ENCODE measurements at places on chromosomes 6 and 20.
A peak's percentile ranks its signal among the peaks of the same experiment; 100 is the strongest.

DNA sequence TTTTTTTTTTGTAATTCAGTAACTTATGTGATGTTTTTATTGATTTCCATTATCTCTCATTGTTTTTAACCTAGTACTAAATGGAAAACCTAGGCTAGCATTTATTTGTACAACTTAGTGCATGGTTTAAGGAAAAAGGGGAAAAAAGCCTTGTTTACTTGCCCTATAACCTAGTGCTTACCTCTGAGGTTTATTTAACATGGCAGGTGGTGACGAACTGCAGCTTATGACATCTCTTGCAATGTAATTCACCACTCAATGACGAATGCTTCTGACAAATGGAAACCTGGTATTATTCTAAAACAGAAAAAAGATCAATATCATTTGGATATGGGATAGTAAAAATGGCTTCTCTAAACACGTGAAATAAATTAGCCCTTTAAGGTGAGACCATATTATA is 618.6 kb upstream of the FLRT3 start:
- DNase-seq = no peak

GRCh38 chr6:37876843-37877242 is 57.3 kb downstream of the ZFAND3 start:
- DNase-seq = no peak

GRCh38 chr6:113758214-113758613 is 98.9 kb upstream of the MARCKS start:
- DNase-seq = no peak

GRCh38 chr20:35849706-35850105 is 77.9 kb downstream of the PHF20 start:
- DNase-seq = peak; percentile 73

- DNase-seq = no peak
These were observed 13.5 kb upstream of the BMP5 start for GRCh38 chr6:55888917-55889316.

DNA sequence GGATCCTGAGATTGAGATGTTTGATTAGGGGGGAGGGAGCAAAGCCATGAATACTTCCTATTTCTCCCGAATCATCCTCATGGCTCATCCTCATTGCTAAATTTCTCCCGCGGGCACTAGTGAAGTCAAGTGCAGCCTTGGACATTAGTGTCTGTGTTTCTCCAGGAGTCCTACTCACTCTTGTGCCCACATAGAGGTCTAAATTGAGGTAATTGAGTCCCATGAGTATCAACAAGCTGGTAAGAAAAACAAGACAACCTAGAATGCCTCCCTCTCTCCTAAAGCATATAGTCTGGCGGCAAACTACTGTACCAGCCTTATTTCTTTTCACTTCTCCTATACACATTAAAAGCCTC is 420 bp downstream of the CENPQ start:
- DNase-seq = no peak

GRCh38 chr6:35547676-35548075 is 35.0 kb upstream of the TULP1 start:
- DNase-seq = no peak

- DNase-seq = no peak
These were observed 111.0 kb downstream of the SYCP2 start for GRCh38 chr20:59822291-59823029.

DNA sequence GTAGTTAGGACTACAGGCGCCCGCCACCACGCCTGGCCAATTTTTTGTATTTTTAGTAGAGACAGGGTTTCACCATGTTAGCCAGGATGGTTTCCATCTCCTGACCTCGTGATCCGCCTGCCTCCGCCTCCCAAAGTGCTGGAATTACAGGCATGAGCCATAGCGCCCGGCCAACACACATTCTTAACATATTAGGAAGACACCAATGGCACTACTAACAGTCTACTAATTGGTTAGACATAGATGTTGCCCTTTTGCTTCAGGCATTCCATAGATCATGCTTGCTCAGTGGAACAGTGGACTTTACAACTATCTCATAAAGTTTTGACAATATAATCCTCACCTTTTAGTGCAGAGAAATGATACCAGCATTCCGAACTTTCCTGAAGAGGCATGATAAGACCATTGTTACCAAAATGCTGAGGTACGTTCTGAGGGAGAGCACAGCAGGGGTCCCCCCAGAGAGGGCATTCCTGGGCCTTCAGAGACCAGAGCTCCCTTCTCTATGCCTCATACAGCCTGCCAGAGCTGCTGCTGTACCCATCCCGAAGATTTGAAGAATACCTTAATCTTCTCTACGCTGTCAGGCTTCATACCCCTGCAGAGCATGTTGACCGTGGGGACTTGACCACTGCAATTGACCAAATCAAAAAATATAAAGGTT is 89.4 kb downstream of the ECT2L start:
- DNase-seq = no peak

GRCh38 chr20:62617711-62618483 is 24.4 kb upstream of the SLCO4A1 start:
- DNase-seq = no peak

DNA sequence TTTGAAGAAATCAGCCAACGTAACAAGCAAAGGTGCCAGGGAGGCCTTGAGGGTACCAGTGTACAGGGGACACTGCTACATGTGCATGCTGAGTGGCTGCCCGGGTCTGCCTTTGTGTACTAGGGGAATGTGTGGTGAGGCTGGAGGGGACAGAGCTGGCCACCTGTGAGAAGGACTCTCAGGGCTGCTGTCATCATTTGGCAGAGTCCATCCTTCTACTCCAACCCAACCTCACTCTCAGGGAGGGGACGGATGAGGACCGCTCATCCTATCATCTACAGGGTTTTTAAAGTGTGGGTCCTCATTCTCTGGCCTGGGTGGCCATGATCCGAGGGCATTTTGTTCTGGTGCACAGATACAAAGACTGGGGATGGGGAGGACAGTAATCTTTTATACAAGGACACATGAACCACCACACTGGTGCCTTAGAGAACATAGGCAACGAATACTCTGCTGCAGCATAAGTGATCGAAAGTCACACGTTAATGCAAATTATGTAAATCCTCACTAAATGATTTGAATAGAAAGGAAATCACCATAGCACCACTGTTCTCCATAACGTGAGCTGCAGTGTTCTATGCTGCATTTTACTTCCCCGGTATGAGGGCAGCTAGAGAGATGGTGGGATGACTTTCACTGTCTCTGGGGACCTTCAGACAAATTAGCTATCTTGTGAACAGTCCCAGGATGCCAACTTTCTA is 181.4 kb downstream of the GMPR start:
- peak; percentile 38 for DNase-seq

DNA sequence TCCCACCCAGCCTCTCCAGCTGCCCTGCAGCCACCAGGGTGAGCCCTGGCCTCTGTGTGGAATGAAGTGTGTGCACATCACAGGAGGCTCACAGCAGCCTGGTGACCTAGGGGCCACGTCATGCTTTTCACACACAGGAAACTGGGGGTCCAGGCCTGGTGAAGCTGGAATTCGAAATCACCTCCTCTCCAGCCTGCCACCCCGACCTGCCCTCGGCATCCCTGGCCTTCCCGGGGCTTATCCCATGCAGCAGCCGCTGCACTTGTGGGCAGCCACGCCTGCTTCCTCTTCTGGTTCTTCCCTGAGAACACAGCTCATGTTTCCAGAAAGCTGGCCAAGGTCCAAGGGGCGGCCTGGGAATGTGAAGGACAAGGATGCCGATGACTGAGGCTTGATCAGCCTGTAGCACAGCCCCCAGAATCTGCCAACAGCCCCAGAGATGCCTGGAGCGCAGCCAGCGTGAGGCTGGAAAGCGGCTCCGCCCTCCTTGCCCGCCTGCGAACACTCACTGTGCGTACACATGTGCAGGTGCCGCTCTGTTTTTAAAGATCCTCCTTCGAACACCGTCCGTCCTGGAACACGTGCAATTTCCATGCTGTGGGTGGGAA is 4.2 kb upstream of the NTSR1 start:
- peak; percentile 98 for DNase-seq

DNA sequence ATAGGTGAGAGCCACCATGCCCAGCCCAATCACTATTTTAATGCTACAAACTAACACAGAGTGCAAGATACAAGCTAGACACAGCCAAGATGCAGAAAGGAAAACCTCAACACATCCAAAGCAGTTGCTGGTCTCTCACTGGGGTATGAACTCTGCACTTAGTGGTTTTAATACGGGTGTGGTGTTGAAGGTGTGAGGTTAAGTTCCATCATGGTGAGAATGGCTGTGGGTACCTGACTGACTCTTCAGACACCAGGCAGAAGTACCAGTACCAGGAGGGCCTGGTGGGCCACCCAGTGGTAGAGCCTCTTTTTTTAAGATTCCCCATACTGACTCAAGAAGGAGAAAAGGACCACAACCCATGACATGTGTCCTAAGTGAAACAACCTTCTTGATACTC is 13.0 kb downstream of the GNAS-AS1 start:
- DNase-seq = no peak

DNA sequence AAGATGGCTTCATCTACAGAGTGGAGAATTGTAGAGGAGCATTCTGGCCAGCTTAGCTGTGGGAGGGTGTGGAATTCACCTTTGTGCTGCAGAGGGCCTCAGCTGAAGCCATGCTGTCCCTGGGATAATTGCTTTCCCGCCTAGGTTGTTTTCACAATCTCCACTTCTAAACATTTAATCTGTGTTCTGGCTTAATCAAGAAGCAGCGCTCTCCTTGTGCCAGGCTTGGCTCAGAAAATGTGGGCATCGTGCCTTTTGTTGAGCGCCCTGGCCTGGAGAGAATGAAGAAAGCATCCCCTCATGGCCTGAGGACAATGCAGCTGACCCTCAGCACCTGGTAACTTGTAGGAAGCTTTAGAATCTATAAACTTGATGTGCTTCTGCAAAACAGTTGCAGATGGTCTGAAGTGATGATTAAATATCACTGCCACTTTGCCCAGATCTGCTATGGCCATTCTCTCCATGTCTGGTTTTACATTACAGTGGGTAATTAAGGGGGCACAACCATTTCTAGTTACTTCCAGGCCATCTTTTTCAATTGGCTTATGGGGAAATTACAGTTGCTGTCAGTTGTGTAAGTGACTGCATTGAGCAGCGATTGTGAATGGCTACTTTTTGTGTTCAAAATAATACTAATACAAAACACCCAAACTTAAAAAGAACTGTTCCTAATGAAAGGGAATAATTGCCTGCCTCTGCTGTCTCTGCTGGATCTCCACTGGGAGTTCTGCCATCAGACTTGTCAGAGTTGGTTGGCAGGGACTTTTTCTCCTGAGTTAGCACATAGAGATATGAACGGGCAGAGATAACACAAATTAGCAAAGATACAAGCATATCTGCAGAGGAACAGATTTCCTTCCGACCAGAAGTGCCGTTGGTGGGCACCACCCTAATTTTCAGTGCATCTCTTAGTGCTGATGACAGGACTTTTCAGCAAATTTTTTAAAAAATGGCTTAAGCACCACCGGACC is 18.4 kb downstream of the CTNNBL1 start:
- no peak for DNase-seq

GRCh38 chr6:37452522-37452921 is 19.5 kb downstream of the CMTR1 start:
- no peak for DNase-seq

- no peak for DNase-seq
These were observed 56.7 kb downstream of the HDDC2 start for GRCh38 chr6:125245109-125245508.

DNA sequence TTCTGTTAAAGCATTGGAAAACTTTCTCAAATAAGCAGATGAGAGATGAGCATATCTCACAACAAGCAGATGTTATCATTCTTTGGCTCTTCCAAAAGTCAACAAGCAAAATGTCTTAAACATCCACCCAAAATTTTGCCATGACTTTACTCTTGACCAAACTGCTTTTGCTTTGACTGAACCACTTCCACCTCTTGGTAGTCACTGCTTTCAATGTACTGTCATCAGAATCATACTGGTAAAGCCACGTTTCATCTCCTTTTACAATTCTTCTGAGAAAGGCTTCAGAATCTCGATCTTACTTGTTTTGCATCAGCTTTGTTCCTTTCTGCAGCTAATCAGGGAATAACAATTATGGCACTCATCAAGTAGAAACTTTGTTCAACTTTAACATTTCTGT is 498.5 kb upstream of the GJE1 start:
- DNase-seq = no peak

- DNase-seq = no peak
These were observed 571.7 kb upstream of the SLC35B3 start for GRCh38 chr6:9007027-9007426.

DNA sequence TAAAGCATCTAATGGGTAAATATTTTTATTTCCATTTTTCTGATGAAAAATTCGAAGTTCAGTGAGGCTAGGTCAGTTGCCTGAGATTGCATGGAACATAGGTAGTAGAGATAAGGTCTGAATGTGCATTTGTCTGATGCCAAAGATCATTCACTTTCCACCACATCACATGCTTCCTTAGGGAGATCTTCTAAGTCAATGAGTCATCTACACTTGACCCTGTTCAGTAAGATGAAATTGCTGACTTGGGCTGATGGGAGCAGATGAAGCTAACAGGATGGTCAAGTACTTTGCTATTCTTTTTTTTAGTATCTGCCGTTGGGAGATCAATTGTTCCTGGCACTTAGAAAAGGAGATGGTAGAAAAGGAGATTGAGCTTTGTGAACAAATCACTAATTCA is 511.3 kb downstream of the PHF3 start:
- no peak for DNase-seq

GRCh38 chr20:47720636-47721427 is 64.4 kb downstream of the SULF2 start:
- no peak for DNase-seq

DNA sequence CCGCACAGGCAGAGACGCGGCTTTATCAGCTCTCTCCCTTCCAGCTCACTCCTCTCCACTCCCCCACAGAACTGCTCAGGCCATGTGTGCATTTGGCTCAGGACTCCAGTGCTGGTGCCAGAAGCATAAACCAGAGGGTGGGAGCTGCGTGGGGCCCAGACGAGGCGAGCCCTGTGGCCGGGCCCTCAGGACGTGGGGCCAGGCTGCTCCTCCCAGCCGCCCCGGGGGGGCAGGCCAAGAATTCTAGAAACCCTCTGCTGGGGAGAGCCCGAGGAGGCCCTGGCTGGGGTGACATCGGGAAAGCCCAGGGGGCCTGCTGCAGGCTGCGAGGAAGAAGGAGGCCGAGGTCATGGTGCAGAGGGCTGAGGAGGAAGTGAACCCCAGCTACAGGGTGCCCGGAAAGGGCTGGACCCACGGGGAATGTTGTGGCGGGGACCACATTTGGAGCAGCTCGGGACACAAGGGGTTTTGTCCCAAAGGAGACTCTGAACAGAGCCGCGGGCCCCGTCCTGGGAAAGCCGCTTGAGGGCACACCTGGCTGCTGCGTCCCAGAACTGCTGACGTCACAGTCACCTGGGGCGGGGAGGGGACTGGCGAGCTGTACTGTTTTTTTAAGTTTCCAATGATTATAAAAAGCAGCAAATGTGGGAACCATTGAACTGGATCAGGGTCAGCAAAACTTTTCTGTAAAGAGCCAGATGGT is 107.1 kb downstream of the BANF2 start:
- DNase-seq = peak; percentile 35

GRCh38 chr6:149329529-149329928 is 12.0 kb downstream of the TAB2 start:
- DNase-seq = no peak

- no peak for DNase-seq
These were observed 116.5 kb downstream of the IRF4 start for GRCh38 chr6:508006-508405.

Data from myocyte (in vitro differentiated cells).